ENCODE measurements at places on chromosomes 6 and 20. TPM values are rescaled to one million over a fixed set of nuclear protein-coding genes. Genes with fewer than 3 reads are reported as not detected.

DNA sequence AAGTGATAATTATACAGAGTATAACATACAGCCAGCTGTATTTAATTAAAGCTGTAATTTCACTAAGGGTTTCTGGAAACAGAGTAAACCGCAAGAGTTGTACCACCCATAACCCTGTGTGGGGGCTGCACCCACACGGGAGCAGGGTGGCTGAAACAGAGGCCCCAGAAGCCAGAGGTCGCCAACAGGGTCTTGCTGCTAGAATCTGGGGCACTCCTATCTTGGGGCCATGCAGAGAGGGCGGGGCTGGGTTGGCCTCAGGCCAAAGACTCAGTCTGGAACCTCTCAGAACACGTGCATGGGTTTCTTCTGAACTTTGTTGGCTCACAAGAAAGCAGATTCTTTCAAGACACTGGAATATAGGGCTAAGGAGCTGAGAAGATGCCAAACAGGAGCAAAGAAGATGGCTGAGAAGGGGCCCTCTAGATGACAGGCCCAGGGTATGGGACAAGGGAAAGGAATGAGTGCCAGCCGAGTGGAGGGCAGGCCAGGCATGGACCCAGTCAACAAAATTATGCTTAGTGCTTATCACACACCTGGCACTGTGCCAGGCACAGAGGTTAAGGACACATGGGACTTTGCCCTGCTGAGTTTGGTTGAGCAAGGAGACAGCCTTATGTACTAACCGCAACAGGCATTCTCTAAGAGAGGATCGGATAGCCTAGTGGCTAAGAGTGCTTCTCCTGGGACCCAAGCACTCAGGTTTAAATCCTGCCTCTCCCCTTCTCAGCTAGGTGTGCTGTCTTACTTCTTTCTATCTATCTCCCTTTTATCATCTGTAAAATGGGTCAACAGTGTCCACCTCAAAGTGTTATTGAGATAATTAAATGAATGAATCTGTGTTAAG, 96.6 kb upstream of the FOXP4 start:
- H3K36me3 ChIP-seq = no peaks in the 10 kb centered on the region
- no peak overlapping the region for H3K4me3 ChIP-seq
- peaks cover 35% of the 10 kb centered on the region for H3K4me1 ChIP-seq
- no peaks in the 10 kb centered on the region for H3K27me3 ChIP-seq
- DNase-seq = peak; percentile 38

DNA sequence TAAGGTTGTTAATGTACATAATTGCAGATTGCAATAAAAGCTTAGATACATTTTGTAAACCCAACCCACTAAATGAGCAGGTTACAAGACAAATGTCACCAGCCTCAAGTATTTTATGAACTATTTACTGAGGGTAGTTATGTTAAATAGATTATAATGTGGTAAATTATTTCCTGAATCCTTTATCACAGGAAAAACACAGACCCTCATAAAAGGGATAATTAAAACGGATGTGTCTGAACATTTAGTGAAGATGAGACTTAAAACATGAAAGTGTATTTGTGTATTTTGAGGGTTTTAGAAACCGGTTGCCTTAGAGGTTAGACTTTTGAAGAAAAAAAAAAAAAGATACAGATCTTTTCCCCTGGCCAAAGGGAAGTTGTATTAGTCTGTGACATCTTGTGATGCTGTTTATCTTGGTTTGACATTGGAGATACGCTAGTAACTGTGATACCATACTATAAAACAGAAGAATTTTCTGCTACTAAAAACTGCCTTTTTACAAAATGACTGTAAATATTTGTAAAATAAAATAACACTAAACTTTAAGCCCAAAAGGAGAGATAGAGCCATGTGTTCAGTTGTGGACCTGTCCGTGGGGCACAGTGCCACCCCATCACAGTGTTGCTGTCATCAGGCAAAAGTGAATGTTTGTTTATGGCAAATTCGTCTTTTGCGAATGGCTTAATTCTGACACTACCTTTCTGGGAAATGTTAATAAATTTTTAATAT, 9.7 kb downstream of the DYNLT1 start:
- DNase-seq = no peak
- peaks cover 27% of the 10 kb centered on the region for H3K4me1 ChIP-seq
- H3K27ac ChIP-seq = no peak overlapping the region
- H3K4me3 ChIP-seq = no peak overlapping the region

The C6orf141 gene
- 0.85 TPM for total RNA-seq

DNA sequence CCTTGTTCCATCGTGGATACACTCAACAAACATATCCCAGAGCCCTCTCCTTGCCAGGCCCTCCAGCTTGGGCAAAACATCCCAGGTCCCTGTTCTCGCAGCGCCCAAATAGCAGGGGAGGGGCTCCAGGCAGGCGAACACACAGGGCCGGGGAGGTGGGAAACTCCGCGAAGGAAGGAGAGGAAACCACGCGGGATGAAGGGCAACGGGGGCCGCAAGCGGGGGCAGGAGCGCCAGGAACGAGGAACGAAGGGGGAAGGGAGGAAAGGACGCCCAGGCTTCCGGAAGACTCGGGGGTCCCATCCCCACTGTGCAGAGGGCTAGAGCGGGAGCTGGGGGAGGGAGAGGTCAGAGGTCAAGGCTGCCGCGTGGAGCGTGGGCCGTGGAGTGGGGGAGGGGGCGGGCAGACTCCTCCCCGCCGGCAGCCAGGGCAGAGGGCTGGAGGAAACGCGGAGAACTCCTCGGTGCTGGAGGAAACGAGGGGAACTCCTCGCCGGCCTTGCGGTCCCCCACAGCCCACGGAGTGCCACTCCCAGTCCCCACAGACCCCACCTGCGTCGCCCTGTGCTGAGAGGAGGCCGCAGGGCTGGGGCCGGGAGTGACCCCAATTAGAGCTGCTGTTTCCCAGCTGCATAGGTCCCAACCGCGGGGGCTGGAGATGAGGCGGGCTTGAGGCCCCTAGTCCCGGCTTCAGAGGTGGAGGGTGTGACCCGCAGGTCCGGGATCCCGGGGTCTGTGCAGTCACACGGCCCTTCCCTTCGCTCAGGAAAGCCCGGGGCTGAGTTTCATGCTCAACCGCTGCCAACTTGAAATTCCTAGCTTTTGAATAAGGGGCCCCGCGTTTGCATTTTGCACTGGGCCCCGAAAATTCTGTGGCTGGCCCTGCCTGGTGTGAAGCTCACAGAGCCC, 1.2 kb upstream of the RBM38 start:
- peak overlapping the region; percentile 50 for H3K4me3 ChIP-seq
- H3K27ac ChIP-seq = peak overlapping the region; percentile 86
- H3K36me3 ChIP-seq = no peaks in the 10 kb centered on the region
- DNase-seq = no peak

- H3K4me1 ChIP-seq = peaks cover 99% of the 10 kb centered on the region
- H3K27me3 ChIP-seq = no peaks in the 10 kb centered on the region
- no peak for DNase-seq
These were observed 108.4 kb downstream of the ARID1B start for GRCh38 chr6:156885562-156885961.

DNA sequence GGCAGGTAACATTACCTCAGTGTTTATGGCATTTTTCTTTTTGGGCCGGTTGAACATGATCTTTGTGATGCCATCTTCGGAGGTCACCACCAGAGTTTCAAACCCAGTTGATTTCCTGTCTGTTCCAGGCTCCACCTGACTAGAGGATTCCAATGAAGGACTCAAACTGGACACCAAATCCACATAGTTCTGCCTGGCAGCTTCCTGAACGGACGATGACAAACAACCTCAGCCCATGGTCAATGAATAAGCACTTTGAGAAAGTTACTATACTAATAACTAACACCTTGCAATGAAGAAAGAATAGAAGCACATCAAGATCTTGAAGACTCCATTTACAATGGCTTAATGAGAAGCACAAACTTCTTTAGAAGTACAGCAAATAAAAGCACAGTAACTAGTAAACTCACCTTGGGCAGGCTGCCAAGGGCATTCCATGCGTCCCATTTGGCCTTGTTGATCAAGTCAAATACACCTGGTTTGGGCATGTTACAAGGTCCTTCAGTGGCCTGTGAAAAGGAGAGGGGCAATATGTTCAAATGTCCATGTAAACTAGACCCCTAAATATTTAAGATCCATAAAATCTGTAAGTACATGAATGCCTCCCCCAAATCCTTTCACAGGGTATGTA, 4.9 kb downstream of the ECI2 start:
- H3K36me3 ChIP-seq = no peaks in the 10 kb centered on the region
- no peak overlapping the region for H3K27ac ChIP-seq
- no peaks in the 10 kb centered on the region for H3K27me3 ChIP-seq
- no peak for DNase-seq
- peaks cover 5% of the 10 kb centered on the region for H3K4me1 ChIP-seq

DNA sequence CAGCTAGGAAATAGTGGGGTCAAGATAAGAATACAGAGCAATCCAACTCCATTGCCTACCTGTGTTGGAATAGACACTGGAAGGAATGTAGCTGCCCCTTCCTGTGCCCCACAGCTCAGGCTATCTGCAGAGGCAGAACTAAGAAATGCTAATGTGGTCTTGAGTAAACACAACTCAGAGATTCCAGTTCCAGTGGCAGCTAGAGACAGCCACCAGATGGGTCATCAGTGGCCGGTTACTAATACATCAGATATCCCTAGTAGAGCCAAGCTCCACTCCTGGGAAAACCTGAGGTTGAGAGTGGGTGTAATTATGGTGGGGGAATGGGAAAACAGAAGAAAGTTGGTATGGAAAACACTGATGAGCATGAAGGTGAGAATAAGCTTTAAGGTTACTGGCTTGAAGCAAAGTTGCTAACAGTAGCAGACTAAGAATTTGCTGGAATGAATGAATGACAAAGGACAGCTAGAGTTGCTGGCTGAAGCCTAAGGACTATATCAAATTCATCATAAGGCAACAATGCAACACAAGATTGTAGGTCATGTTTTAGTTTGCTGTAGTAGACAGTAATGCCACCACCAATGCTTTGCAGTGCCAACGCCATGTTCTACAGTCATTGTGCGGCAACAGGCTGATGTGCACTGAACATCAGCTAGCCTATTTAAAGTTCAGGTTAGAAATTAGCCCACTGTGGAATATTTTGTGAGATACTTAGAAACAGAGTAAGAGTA, 28.3 kb upstream of the FAM83C start:
- no peak for DNase-seq
- H3K4me3 ChIP-seq = no peak overlapping the region
- no peaks in the 10 kb centered on the region for H3K4me1 ChIP-seq
- H3K27me3 ChIP-seq = no peaks in the 10 kb centered on the region
- no peak overlapping the region for H3K27ac ChIP-seq

- no peaks in the 10 kb centered on the region for H3K4me1 ChIP-seq
- no peak for DNase-seq
- H3K36me3 ChIP-seq = no peaks in the 10 kb centered on the region
- H3K27me3 ChIP-seq = no peaks in the 10 kb centered on the region
- no peak overlapping the region for H3K4me3 ChIP-seq
These were observed 3.6 kb upstream of the PRL start for GRCh38 chr6:22300273-22300998.

The GGTLC1 gene
- total RNA-seq = not detected

GRCh38 chr6:7921046-7921445, 10.5 kb upstream of the TXNDC5 start:
- DNase-seq = no peak
- no peak overlapping the region for H3K27ac ChIP-seq
- H3K27me3 ChIP-seq = no peaks in the 10 kb centered on the region
- no peaks in the 10 kb centered on the region for H3K36me3 ChIP-seq
- H3K4me3 ChIP-seq = no peak overlapping the region

GRCh38 chr6:35173044-35173426, 31.9 kb upstream of the TCP11 start:
- no peak overlapping the region for H3K27ac ChIP-seq
- H3K27me3 ChIP-seq = no peaks in the 10 kb centered on the region
- no peaks in the 10 kb centered on the region for H3K4me1 ChIP-seq
- DNase-seq = no peak
- H3K4me3 ChIP-seq = no peak overlapping the region
- H3K36me3 ChIP-seq = no peaks in the 10 kb centered on the region

The RPS18 gene
- total RNA-seq = 1,083 TPM

DNA sequence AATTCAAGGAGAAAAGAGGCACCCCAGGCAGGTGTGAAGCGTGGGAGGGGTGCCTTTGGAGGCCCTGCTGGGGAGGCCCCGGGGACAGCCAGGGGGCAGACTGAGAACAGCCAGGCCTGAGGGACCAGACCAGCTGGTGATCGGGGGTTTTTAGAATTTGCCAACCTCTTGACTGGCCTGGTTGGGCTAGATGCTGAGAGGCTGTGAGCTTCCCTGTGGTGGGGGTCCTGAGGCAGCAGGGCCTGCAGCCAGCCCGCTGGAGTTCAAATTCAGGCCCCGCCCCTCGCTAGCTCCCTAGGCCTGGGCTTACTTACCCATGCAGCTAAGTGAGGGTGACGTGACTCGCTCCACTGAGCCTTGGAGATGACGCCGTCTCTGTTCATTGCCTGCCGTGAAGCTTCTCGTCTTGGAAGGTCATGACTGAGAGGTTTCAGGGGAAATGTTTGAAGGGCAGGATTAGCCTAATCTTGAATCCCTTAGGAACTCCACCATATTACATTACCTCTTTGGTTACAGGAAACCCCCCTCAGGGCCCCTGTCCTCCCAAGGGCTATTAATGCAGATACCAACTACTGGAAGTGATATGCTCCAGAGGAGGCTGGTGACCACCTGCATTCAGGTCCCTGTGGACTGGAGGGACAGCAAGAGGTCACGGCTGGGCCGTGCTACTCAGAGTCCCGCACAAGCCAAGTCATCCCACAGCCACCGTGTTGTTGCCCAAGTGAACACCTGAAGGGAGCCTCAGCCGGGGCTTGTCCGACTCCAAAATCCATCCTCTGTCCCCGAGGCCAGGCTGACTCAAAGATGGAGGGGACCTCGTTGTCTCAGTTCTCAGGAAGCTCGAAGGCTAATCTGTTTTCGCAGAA, 73.9 kb upstream of the DUSP22 start:
- H3K4me3 ChIP-seq = no peak overlapping the region
- no peaks in the 10 kb centered on the region for H3K27me3 ChIP-seq
- peaks cover 29% of the 10 kb centered on the region for H3K4me1 ChIP-seq
- no peak for DNase-seq
- no peak overlapping the region for H3K27ac ChIP-seq
- H3K36me3 ChIP-seq = no peaks in the 10 kb centered on the region

The TFAP2A gene
- 0.17 TPM for total RNA-seq

- DNase-seq = no peak
- no peaks in the 10 kb centered on the region for H3K36me3 ChIP-seq
- no peaks in the 10 kb centered on the region for H3K4me1 ChIP-seq
- no peak overlapping the region for H3K27ac ChIP-seq
These were observed 600.5 kb upstream of the EYS start for GRCh38 chr6:66307490-66307889.

- H3K36me3 ChIP-seq = no peaks in the 10 kb centered on the region
- H3K27ac ChIP-seq = peak overlapping the region; percentile 72
- no peak overlapping the region for H3K4me3 ChIP-seq
- H3K4me1 ChIP-seq = peaks cover 50% of the 10 kb centered on the region
- no peaks in the 10 kb centered on the region for H3K27me3 ChIP-seq
These were observed 49.9 kb downstream of the RPRD1B start for GRCh38 chr20:38083338-38084048.

GRCh38 chr6:155147958-155148663, 115.7 kb upstream of the CLDN20 start:
- no peak overlapping the region for H3K4me3 ChIP-seq
- H3K27me3 ChIP-seq = no peaks in the 10 kb centered on the region
- H3K36me3 ChIP-seq = no peaks in the 10 kb centered on the region

The EDN3 gene
- total RNA-seq = 0.33 TPM
